ENCODE measurements at places on chromosomes 4 and X.

DNA sequence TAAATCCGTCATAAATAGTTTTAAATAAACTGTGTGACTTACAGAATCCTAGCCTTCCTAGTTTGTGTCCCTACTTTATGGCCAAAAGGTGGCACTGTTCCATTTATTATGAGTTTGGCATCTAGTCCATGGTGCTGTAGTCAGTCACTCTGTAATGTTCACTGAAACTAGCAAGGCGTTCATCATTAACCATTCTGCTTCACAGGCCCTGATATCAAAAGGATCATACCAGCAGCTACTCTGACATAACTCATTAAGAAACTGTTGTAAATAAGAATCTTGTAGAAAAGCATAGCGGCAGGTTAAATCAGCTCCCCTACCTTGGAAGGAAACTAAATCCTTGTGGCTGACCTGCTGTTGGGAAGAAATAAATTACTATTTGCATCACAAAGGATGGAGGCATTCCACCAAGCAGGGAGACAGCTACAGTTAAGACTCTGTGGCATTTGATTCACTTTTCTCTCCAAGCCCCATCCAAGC, 919.6 kb upstream of the DIAPH2 start:
- peak; percentile 67 for DNase-seq

DNA sequence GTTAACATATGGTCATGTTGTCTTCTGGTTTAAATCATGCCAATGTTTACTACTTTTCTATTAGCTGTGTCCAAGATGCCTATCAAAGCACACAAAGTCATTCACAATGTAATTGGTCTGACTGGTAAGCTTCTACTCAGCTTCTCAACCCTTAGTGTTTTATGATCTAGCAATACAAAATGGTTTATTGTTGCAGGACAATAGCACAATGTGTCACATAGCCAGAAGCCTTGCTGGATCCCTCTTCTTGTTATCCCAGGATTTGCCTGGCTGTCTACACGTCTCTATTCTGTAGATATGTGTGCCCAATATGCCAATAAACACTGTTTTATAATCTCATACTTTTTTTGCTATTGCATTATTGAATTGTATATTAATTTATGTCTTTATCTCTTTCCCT, 1111.0 kb upstream of the AGA start:
- no peak for DNase-seq

- peak; percentile 43 for DNase-seq
Measured at GRCh38 chrX:43581167-43581566, 74.9 kb upstream of the MAOA start.

DNA sequence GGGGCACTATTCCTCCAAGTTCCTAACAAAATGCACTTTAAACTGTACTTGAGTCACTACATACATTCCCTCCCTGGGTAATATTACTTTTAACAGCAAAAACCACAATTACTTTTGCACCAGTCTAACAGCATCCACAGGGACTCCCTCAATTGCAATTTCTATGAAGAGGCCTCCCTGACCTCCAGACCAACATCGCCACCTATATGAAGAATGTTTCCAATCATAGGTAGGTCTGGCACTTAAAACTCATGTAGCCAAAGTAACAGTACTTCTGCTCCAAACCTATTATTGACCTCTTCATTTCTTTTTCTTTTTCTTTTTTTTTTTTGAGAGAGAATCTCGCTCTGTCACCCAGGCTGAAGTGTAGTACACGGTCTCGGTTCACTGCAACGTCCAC, 15.6 kb downstream of the NR3C2 start:
- no peak for DNase-seq

- DNase-seq: no peak
Measured at GRCh38 chr4:175413561-175413960, 398.5 kb downstream of the GPM6A start.

- DNase-seq: no peak
Measured at GRCh38 chr4:140243278-140243753, 89.3 kb upstream of the MAML3 start.

DNA sequence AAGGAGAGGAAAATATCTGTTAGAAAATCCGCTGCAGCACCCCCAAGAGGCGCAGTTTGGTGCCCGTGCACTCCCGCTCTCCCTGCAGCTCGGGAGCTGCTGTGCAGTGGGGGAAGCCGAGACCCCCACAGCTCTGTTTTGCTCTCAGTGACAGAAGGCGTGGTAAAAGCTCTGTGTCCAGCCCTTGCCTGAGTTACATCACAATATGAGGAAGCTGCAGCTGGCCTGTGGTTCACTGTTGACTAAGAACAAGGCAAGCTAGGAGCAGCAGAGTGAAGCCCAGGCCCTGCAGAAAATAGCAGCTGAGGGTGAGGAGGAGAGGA, 88.5 kb upstream of the ADRA2C start:
- no peak for DNase-seq

- DNase-seq: peak; percentile 74
Measured at GRCh38 chr4:156948133-156948532, 23.5 kb downstream of the PDGFC start.

- DNase-seq: peak; percentile 11
Measured at GRCh38 chr4:137471895-137472294, 60.4 kb downstream of the PCDH18 start.

- peak; percentile 43 for DNase-seq
Measured at GRCh38 chrX:115894087-115894486, 276.5 kb upstream of the AGTR2 start.

Data from MCF 10A (cell line).